Fibroblast of pulmonary artery (primary cell): ENCODE measurements at places on chromosomes 2 and 18.

GRCh38 chr2:207801259-207801658, 31.6 kb upstream of the FZD5 start:
- no peak for DNase-seq

DNA sequence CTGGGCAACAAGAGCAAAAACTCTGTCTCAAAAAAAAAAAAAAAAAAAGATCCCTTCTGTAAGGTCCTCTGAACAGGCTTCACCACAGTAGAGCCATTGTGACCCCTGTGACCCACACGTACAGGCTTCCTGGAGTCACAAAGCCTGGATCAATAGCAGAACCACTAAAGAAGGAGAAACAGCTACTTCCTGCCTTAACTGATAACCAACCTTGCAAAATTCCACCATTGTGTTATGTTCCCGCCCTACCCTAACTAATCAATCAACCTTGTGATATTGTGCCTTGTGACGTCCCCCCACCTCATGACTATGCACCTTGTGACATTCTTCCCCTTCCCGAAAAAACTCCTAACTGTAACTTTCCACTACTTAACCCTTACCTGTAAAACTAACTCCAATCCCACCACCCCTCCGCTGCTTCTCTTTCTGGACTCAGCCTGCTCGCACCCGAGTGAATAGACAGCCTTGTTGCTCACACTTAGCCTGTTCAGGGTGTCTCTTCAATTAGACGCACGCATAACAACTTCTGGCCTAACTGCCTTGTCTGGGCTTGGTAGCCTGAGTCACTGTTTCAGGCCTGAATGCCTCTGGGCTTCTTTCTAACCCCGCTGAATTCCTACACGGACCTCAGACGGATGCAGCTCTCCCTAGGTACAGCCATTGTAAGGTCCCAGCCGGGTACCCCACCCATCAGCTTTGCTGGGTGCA, 13.9 kb downstream of the SCYGR8 start:
- DNase-seq = no peak

- peak; percentile 81 for DNase-seq
These were observed 23.5 kb downstream of the TMEM37 start for GRCh38 chr2:119455066-119455718.

GRCh38 chr2:28158791-28159190, 233.9 kb upstream of the FOSL2 start:
- no peak for DNase-seq

- no peak for DNase-seq
These were observed 73.2 kb downstream of the HS1BP3 start for GRCh38 chr2:20577495-20578235.
